ENCODE measurements at places on chromosomes 5 and 9. TPM values are rescaled to one million over a fixed set of nuclear protein-coding genes. Genes with fewer than 3 reads are reported as not detected.

CORO2A gene
- total RNA-seq: 0.44 TPM

FRRS1L gene
- total RNA-seq: not detected

KIF4B gene
- total RNA-seq: 0.14 TPM

GRIN1 gene
- 0.29 TPM for total RNA-seq

FAM221B gene
- not detected for total RNA-seq

C9orf50 gene
- total RNA-seq: not detected
